HFFc6 (cell line): ENCODE measurements at places on chromosomes 1 and 21. TPM values are rescaled to one million over a fixed set of nuclear protein-coding genes. Genes with fewer than 3 reads are reported as not detected.

The ITLN2 gene
- total RNA-seq = not detected in 3 replicates

The KIAA0040 gene
- not detected in 3 replicates for total RNA-seq

The SCYL3 gene
- 4.1 to 4.8 TPM (median 4.4 TPM) in 3 replicates for total RNA-seq

The AVPR1B gene
- not detected in 3 replicates for total RNA-seq

The LAX1 gene
- total RNA-seq = not detected in 3 replicates

The APOBEC4 gene
- not detected in 3 replicates for total RNA-seq
